ENCODE measurements at places on chromosomes 3 and 15. TPM values are rescaled to one million over a fixed set of nuclear protein-coding genes. Genes with fewer than 3 reads are reported as not detected.

Gene PARP15
- total RNA-seq: 0.08 TPM

Gene C3orf49
- total RNA-seq: not detected

Gene NANOGP8
- not detected for total RNA-seq

Gene ASB14
- total RNA-seq: not detected

Gene C3orf80
- total RNA-seq: not detected

Gene MYO5C
- total RNA-seq: 2.7 TPM

Gene ACOX2
- 0.51 TPM for total RNA-seq

Gene CCR5
- not detected for total RNA-seq

Gene CASR
- not detected for total RNA-seq

Gene RNU5B-1
- total RNA-seq: 18.5 TPM
